ENCODE measurements at places on chromosomes 11 and 22.

DNA sequence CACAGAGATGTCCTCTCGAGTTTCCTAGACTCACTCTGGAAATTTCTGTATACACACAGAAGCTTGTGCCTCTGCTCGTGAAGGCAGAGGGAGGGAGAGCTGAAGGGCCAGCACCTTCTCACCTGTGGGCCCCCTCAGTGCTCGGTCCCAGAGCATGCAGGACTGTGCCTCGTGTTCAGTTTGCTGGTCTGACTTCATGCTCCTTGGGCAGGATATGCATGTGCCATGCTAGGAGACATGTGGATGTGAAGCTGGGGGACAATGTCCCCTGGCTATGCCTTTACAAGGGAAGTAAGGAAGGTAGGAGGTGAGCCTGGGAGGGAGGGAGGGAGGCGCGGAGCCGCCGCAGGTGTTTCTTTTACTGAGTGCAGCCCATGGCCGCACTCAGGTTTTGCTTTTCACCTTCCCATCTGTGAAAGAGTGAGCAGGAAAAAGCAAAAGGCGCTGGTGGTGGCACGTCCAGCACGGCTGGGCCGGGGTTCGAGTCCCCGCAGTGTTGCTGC, 22.6 kb downstream of the NEAT1 start:
- DNase-seq, result no peak

DNA sequence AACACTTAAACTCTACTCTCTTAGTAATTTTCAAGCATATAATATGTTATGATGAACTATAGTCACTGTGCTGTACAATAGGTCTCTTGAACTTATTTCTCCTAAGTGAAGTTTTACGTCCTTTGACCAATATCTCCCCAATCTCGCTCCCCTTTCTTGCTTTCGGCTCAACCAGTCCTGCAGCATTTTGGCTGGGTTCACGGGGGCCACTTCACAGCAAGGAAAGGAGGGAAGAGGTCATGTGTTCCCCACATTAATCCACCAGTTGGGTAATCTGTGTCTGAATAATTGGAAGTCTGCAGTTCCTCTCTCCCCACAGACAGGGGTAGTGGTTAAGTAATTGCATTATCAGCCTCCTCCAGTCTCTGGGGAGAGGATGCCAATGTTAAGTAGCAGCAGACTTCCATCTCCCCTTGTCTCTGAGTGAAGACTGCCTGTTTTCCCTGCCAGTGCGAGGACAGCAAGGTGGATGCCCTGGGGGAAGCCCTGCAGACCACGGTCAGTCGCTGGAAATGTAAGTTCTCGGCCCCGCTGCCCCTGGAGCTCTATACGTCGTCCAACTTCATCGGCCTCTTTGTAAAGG, 59.2 kb upstream of the CRTAM start:
- DNase-seq, result no peak

GRCh38 chr11:123536690-123537437, 106.8 kb downstream of the GRAMD1B start:
- DNase-seq, result no peak

- DNase-seq, result no peak
These were observed 13.9 kb downstream of the RTN4RL2 start for GRCh38 chr11:57474017-57474802.

- DNase-seq, result no peak
These were observed 51.0 kb downstream of the CD6 start for GRCh38 chr11:61022311-61023085.

GRCh38 chr11:27618281-27618915, 81.9 kb downstream of the BDNF start:
- DNase-seq, result no peak

GRCh38 chr11:79290761-79291160, 150.1 kb downstream of the TENM4 start:
- no peak for DNase-seq

GRCh38 chr22:46415776-46416519, 80.4 kb downstream of the TRMU start:
- no peak for DNase-seq

DNA sequence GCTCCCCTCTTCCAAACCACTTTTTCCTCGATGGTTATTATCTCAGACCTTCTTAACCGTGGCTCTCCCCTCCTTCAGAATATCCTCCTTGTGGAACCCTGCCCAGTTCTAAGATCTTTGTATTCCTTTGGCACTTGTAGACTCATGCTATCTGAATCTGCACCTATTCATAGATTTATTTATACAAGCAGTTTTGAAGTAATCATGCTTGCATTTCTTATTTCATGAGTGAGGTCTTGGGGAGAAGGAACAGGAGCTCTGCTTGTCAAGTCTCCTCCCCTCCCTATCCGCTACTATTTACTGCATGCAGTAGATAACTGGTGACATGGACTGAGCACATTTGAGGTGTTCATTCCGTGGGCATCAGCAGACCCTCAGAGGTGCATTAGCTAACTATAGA, 5.4 kb upstream of the MADD start:
- no peak for DNase-seq

All from activated CD4-positive, CD25-positive, alpha-beta regulatory T cell (primary cell).